ENCODE measurements at places on chromosomes 12 and 14. TPM values are rescaled to one million over a fixed set of nuclear protein-coding genes. Genes with fewer than 3 reads are reported as not detected.

- peak; percentile 94 for DNase-seq
Observed at GRCh38 chr14:106872611-106873446, 1346.4 kb downstream of the TMEM121 start.

GRCh38 chr14:46574221-46574977, 77.2 kb downstream of the RPL10L start:
- no peak for DNase-seq

DNA sequence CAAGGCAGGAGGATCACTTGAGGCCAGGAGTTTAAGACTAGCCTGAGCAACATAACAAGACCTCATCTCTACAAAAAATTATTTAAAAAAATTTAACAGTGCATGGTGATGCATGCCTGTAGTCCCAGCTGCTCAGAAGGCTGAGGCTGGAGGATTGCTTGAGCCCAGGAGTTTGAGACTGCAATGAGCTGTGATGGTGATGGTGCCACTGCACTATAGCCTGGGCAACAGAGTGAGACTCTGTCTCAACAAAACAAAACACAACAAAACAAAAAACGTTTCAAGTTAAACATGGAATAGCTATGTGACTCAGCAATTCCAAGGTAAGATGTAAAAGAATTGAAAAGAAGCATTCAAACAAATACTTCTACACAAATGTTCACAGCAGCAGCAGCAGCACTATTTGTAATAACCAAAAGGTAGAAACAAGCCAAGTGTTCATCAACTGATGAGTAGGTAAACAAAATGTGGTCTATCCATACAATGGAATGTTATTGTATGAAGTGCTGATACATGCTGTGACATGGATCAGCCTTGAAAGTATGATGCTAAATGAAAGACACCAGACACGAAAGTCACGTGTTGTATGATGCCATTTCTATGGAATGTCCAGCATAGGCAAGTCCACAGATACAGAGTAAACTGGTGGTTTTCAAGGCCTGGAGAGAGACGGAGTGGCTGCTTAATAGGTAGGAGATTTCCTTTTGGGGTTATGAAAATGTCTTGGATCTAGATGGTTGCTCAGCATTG, 31.4 kb downstream of the CFAP251 start:
- DNase-seq, result no peak

GALNT16 gene
- total RNA-seq, result 14.7 TPM

OR4E2 gene
- total RNA-seq, result not detected

Measured in spleen (tissue), 13 donors.